ENCODE measurements at places on chromosomes 16 and 17.

DNA sequence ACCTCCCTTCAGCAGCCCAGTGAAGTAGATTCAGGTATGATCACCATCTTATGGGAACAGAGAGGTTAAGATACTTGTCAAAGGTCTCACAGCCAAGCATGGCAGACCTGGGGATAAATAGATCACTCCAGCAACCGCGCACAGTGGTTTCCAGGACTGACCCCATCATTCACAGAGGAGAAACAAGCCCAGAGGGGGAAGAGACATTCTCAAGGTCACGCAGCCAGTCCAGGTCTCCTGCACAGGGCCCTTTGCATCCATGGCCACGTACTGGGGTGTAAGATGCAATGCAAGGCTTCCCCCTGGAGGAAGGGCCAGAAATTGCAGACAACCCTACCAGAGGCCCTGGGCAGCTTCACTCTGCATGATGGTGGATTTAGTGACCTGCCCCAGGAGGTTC, 19.9 kb downstream of the TLE7 start:
- peak; percentile 40 for DNase-seq

- peak; percentile 67 for DNase-seq
These were observed 732 bp upstream of the EXOSC6 start for GRCh38 chr16:70252355-70252988.

DNA sequence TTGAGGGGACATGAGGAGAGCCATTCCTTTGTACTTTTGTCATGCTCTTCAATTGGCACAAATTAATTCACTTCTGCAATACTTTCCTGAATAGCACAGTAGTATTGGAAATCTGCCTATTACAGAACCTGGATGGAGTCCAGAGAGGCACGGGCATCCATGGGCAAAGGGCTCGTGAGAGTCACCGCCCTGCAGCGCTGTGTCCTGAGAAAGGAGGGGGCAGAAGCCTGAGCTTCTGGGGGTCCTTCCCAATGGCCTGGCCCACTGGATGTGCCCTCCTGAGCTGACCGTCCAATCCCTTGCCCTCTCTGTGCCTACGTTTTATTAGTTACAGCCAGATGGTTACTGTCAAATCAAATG, 3.5 kb downstream of the G6PC1 start:
- no peak for DNase-seq

- no peak for DNase-seq
These were observed 11.0 kb upstream of the UBE2I start for GRCh38 chr16:1298406-1298805.

DNA sequence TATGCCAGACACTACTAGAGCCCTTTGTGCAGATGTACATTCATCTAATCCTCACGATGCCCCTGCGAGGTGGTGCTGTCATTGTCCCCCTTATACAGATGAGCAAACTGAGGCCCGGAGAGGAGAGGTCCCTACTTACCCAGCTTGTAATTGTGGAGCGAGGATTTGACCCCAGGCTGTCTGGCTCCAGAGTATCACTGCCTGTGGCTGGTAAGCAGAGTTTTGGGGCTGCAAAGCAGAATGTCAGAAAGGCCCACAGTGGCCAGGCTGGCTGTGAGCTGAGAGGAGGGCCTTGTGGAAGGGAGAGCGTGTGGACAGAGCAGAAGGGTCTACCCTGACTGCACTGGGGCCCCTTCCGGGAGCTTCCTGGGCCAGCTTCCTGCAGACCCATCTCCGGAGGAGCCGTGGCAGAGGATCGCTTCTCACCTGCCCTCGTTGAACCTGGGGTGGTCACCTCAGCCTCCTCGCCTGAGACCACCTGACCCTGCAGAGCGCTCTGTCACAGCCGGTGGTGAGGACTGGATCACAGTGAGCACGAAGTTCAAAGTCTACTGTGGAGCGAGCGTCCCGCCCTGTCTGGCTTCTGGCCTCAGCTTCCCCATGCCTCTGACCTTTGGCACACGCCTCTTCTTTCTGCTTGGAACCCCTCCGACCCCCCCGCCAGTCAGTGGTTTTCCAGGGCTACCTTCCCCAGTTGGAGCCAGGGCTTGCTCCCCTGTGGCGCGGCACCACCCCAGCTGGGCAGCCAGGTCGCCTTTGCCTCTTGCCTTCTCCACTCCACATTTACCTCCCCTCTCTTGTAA, 12.1 kb downstream of the CMIP start:
- DNase-seq, result no peak

- DNase-seq, result peak; percentile 76
These were observed 17.3 kb downstream of the MYO18A start for GRCh38 chr17:29162909-29163341.

- no peak for DNase-seq
These were observed 6.7 kb downstream of the SYNGR2 start for GRCh38 chr17:78174870-78175642.

DNA sequence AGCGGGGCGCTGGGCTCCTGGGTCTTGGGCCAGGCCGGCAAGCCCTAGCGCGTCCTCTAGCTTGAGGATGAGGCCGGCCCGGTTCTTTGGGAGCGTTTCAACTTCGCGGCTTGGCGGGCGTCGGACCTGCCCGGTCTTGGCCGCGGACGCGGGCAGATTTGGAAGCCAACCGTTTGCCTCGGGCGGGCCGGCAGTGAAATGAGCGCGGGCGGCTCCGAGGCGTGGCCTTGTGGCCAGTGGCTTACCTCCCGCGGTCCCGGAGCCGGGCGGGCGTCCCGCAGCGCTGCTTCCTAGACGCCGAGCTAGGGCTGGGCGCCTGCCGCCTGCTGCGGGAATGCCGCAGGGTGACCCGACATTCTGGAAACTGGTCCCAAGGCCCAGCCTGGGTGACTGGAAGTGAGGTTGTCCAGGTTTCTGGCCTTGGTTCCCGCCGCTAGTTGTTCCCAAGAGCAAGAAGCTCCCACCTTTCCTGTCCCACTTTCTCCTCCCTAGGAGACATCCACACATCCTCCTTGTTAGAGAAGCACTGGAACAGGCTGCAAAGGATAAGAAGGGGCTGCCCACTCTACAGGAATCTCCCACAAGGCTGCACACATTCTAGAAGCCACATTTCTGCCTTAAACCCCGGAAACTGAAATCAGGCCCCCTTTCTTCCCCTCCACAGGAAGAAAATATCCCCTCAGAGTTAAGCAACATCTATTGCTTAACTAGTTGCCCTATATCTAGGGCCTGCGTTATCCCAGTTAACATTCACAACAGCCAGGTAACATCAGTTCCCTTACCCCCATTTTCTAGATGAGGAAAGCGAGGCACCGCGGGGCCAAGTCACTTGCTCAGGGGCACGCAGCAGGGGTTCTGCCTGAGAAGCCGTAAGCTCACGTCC, 4.5 kb upstream of the CBX8 start:
- no peak for DNase-seq

DNA sequence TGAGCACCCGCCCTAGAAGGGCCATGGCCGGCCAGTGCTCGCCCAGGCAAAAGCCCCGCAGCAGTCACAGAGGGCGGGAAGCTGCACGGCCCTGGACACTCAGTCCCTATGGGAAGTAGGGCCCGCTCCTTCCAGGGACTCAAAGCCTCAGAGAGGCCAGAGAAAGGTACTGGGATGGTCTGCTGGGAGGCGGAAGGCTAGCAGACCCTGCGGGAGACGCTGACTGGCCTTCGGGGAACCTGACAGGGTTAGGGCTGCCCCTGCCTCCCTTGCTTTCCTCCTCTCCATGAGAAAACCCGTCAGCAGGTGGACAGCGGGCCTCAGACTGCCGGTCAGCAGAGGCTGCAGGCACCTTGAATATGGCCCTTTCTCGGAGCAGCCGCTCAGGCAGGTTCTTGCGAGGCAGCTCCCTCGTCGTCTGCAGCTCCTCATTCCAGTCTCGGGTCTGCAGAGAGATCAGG, 11.5 kb downstream of the CLUH start:
- DNase-seq, result no peak

DNA sequence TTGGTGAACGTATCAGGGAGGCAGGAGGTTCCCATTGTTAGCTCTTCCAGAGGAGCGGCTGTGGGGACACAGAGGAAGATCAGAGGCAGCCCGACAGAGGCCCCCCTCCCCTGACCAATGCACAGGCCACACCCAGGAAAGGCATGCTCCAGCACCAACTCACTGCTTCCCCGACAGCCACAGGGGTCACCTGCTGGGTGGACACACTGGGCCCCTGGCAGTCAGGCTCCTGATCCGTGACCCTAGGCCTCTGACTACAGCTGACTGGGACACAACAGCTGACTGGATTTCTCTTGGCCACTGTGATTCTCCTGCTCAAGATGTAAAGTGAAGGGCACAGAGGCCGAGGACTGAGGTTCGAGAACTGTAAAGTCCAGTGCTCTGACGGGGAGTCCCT, 63.5 kb downstream of the IL21R start:
- DNase-seq, result no peak

DNA sequence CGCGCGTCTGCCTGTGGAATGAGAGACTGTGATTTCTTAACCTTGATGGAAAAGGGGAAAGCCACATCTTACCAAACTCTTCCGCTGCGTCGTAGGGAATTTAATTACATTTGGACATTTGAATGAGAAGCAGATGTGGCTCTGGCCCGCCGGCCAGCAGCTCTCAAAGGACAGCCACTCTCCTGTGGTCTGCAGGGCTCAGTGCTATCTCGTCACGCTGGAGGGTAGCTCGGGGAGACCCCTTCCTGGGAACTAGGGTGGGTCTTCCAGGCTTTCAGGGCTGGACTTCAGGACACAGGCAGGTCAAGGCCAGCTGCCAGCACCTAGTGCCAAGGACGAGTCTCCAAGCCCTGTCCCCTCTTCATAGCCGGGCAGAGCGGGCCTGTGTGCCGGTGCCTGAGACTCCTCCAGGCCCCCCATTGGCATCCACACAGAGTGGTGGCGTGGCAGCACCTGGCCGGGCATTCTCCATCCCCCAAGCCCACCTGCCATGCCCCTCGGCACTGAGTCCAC, 15.9 kb upstream of the TBX2 start:
- DNase-seq, result peak; percentile 78

- DNase-seq, result no peak
These were observed 4.3 kb upstream of the GSG1L start for GRCh38 chr16:28067604-28068379.

DNA sequence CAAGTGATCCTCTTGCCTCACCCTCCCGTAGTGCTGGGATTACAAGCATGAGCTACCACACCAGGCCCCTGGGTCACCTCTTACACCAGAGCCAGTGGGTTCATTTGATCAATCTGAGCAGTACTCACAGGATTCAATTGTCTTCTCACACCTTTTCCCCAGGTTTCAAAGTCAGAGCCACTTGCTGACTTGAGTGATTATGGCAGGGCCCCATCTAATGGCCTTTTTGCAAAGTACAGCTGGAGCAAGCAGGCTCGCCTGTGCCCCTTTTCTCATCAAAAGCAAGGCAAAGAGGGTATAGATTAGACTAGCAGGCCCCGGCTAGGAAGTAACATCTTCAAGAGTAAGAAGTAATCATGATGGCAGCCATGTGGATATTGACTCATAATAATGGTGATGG, 114.8 kb upstream of the NOL11 start:
- DNase-seq, result peak; percentile 54

DNA sequence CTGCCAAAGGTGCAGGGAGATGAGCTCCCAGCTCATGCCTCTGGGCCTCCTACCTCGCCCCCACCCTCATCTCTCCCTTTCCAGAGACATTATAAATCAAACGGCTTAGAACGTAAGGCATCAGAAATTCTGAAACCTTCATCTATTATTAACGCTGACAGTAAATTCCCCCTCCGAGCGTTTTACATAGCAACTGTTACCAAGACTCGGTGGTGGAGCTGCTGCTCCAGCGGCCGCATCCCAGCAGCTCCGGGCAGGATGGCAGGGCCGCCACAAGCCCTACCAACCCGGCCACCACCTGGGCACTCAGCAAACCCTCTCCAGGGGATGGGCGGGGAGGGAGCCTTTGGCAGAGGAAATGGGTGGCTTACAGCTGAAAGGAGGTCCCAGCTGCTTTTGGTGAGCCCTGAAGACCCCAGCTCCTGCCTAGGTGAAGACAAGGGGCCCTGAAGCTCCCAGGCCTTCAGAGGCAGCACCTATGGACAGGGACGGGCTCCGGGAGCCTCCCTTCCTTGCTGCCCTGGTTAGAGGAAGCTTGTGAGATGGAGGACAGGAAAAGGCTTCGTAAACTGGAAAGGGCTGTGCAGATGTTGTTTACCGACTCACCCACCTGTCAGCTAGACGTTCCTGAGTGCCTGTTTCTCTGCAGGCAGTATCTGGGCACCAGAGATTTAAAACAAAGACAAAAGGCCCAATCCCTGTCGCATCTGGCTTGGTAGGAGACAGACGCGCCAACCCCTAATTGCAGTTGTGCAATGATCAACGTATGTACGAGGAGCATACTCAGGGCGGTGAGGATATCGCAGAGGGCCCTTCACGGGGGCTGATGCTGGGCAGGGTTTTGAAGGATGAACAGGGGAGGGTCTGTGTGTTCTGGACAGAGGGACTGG, 76.9 kb downstream of the RAI1 start:
- DNase-seq, result no peak

GRCh38 chr17:9842057-9842758, 16.5 kb downstream of the GLP2R start:
- DNase-seq, result no peak

DNA sequence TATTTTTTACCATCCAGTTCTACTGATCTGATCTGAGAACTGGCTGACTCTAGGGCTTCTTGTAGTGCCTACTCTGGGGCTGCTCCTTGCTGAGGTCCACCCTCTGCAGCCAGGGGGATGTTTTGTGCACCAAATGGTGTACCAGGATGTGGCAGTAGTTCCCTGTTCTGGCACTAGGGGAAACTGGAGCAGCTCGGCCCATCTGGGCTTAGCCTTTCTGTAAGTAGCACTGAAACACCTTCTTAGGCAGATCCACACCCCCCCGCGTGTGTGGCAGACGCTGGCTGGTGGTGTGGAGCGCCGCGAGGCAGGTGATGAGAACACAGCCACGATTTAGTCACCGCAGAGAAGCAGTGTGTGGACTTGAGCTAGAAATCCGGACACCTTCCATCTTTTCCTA, 17.0 kb downstream of the DUSP14 start:
- DNase-seq, result peak; percentile 59

GRCh38 chr17:42894283-42895184, 6.1 kb upstream of the G6PC1 start:
- no peak for DNase-seq

- no peak for DNase-seq
These were observed 17.1 kb upstream of the PHF12 start for GRCh38 chr17:28968231-28968913.

GRCh38 chr17:80262291-80262690, 1.6 kb downstream of the RNF213 start:
- DNase-seq, result no peak

DNA sequence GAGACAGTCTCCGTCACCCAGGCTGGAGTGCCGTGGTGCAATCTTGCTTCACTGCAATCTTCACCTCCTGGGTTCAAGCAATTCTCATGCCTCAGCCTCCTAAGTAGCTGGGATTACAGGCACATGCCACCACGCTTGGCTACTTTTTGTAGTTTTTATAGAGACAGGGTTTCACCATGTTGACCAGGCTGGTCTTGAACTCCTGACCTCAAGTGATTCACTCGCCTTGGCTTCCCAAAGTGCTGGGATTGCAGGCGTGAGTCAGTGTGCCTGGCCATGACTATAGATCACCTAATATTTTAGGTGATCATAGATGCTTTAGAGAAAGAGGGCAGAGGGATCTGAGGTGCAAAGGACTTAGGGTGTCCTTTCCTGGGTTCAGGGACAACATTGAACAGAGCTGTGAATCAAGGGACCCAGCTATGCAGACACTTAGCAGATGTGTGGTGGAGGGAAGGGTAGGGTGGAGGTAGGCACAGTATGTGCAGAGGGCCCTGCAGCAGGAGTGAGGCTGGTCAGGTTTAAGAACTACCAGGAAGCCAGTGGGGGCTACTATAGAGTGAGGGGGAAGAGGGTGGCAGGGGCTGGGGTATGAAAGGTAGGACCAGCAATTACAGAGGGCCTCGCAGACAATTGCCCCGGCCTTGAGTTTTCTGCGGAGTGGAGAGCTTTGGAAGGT, 116.5 kb downstream of the CMIP start:
- DNase-seq, result no peak

GRCh38 chr16:2296661-2297505, 29.0 kb upstream of the RNPS1 start:
- peak; percentile 66 for DNase-seq
